ENCODE measurements at places on chromosomes 7 and 10.

DNA sequence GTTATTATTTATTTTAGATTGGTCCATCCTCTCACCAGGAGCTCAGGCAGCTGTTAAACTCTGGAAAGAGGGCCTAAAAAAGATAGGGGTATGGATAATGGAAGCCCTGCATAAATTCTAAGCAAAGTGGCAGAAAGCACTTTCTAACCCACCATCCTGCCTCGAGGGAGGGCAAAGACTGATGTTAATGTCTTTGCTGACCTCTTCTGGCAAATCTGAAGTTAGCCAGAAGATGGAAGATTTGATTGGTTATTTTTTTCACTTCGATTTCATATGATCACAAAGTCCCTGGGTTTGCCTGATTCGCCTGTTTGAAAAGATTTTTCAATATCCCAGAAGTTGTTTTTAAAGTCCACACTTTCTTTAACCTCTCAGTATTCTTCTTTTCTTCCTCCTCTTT lies 24.8 kb downstream of the OR9A2 start:
- no peak for DNase-seq

GRCh38 chr10:100907175-100907574 lies 5.6 kb upstream of the SLF2 start:
- DNase-seq, result no peak

- no peak for DNase-seq
Observed at GRCh38 chr10:5460468-5461202, 38.7 kb downstream of the CALML5 start.

DNA sequence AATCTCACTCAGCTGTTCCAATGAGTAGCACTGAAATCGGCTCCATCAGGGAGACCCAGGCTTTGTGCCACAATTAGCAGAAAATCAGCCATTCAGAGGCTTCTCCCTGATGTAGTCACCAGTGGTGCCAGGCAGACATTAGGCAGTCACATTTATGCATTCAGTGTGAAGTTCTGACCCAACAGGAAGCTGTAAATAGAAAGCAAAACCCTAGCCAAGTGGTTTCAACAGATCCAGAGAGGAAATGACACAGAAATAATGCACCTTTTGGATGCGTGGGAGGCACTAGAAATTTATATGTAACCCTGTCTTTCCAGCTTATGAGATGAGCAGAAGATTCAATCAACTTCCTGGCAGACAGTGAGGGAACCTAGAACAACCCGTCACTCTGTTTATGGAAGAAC lies 186.4 kb downstream of the PDE1C start:
- DNase-seq, result no peak

GRCh38 chr7:45918556-45918955 lies 2.5 kb downstream of the IGFBP3 start:
- DNase-seq, result no peak

DNA sequence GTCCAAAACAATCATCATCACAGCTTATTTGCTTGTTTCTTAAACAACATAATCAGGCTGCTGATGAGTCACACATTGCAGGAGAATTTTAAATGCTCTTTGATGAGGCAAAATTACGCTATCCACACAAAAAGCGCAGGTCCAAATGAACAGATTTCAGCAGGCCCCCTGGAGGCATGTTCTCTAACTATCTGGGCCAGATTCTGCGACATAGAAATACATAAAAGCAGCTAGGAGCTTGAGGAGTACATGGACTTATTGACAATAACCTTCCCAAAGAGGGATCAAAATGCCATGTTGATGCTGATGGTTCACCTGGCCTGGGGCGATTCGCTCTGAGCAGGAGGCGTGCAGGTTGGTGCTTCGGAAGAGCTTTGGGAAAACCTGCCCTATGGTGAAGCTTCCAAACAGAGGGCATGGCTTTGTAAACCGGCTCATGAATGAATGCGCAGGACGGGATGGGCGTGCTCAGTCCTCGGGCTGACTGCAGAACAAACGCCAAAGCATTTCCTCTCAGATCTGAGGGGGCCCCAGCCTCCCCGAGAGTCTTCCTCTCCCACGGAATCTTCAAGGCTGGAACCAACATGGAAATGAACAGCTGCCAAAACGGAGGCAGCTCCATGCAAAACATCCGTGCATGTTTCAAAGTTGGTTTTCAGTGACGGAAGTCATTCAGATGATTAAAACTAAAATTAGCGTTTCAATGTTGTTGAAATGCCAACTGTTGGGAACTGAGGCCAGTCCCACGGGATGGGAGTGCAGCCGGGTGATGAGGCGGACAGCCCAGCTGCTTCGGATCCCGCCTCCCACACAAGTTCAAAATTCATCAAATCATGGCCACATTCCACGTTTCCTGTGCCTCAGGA lies 179.6 kb downstream of the TCERG1L start:
- DNase-seq, result no peak

GRCh38 chr7:101363734-101364374 lies 1.2 kb downstream of the COL26A1 start:
- peak; percentile 32 for DNase-seq

- no peak for DNase-seq
Observed at GRCh38 chr7:111370002-111370401, 192.3 kb downstream of the IMMP2L start.

DNA sequence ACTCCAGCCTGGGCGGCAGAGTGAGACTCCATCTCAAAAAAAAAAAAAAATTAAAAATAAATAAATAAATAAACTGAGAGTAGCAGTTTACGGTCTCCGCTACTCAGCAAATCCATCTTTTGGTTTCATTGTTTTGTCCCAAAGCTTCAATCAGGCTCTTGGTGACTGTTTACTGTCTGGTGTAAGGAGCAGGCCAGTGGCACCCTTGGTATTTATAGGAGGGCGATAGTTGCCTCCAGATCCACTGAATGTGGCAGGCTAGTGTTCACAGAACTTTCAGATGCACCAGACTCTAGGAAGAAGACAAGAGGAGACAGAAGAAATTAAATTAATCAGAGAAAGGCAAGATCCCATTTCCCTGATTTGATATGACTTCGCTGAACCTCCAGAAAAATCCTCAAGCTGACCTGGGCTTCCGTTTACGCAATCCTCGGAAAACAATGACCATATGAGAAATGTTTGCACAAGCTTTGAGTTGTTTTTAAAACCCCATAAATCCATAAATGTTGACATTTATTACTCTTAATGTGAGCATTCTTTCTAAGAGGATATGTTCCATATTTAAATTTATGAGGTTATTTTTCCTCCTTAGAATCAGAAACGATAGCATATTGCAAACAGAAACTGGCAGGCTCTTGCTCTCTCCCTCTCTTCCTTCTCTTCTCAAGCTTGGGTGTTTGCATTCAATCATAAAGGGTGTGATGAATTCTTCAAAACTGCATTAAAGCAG lies 7.1 kb upstream of the MUC3A start:
- no peak for DNase-seq

DNA sequence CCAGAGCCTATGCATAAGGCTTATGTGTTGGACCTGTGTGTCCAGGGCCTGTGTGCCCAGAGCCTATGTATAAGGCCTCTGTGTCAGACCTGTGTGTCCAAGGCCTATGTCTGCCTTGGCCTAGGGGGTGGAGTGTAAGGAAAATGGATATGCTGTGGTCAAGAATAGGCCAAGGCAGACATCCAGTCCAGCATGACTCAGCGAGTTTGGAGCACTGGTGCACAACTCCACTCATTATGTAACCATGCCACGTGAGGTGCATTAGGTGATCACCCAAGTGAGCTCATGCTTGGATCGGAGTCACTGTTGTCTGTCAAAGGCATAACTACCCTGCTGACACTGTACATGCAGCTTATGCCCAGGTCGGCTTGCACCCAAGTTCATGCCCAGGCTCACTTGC lies 238.9 kb downstream of the CACNA2D1 start:
- no peak for DNase-seq

DNA sequence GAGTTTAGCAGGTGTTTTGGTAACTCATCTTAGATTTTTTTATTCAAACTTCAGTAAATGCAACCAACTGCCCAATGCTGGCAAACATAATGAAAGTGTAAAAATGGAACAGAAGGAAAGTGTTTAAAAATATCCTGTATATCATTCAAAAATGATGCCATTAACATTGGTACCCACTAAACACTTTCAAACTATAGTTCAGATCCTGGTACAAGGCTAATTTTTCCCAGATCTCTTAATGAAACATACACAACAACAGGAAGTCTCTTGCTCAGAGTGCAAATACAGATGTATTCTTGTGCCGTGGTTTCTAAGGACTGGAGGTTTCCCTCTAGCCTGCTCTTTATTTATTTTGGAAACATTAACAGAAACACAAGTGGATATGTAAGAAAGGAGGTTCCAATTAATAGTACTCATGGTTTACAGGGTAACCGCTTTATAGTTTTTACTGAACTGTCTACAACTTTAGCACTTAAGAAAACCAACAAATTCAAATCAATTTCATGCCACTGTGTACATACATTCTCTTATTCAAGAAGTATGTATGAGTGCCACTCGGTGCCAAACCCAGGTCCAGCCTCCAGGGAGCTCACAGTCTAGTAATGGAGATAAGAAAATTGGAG lies 176.0 kb upstream of the AKR1E2 start:
- no peak for DNase-seq

GRCh38 chr7:116165717-116166116 lies 44.6 kb upstream of the TES start:
- no peak for DNase-seq

DNA sequence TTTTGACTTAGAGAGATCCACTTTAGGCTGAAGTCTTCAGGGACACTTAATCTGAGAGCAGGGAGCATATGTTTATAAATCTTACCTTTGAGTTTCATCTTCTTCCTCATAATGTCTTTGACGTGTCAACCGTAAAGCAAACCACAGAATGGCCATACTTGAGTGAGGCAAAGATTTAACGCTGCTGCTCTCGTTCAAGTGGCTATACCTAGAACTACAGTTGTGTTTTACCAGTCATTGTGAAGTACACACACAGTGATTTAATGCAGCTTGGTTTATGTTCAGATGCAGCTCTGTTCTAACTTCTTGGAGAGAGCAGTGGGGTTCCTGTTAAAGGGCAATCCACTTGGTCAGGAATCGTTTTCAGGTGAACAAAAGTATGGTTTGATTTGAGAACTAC lies 39.9 kb upstream of the GOT1 start:
- no peak for DNase-seq

DNA sequence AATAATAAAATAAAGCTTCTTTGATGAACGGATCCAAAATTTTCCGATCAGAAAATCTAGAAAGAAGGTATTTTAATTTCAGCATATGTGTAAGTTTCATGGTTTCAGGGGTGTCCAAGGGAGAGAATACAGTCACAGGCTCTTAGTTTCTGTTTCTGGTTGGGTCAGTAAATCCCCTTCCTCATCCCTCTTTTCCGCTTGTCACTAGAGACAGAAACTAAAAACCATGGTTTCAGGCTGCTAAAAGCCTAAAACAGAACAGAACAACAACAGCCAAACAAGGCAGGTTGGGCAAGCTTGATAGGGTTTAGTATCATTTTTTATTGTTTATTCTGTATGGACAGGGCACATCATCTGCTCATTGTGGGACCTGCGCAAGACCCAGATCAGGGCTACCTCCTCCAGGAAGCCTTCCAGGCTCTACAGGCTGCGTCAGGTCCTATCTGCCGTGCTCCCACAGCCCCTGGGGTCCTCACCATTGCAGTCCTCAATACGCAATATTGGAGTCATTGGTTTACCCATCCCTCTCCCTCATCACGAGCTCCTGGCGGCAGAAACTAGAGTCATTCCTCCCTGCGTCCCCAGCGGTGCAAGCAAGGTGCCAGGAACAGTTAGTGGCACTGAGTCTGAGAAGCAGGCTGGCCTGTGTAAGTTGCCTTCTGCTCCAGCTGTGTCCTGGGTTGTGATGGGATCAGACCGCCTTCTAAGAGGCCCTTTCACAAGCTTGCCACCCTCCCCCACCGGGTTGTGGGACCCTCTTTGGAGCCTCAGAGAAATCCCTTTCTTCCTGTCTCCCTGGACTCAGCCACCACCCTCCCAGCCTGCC lies 70.2 kb upstream of the CUX1 start:
- no peak for DNase-seq

DNA sequence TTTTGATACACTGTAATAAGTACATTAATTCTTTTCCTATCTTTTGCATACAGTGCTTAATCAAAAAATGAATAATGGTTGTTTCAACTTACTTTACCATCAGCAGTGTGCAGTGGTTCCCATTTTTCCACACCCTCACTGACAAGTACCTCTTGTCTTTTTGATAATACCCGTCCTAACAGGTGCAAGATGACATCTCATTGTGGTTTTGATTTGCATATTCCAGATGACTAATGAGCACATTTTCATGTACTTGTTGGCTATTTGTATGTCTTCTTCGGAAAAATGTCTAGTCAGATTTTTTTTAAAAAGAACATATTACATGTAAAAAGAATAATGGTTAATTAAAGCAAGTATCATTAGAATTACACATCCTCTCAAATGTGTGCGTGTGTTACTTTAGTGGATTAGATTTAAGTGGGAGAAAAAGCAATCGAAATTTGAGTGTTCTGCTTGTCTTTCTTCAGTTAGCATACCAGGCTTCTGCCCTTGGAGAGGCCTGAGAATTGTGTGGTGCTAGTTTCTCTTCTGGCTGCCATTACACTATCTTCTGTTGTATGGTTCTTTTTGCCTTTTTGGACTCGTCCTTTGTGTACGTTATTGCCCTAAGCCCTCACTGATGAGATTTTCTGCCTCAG lies 291.2 kb downstream of the AUTS2 start:
- DNase-seq, result no peak

DNA sequence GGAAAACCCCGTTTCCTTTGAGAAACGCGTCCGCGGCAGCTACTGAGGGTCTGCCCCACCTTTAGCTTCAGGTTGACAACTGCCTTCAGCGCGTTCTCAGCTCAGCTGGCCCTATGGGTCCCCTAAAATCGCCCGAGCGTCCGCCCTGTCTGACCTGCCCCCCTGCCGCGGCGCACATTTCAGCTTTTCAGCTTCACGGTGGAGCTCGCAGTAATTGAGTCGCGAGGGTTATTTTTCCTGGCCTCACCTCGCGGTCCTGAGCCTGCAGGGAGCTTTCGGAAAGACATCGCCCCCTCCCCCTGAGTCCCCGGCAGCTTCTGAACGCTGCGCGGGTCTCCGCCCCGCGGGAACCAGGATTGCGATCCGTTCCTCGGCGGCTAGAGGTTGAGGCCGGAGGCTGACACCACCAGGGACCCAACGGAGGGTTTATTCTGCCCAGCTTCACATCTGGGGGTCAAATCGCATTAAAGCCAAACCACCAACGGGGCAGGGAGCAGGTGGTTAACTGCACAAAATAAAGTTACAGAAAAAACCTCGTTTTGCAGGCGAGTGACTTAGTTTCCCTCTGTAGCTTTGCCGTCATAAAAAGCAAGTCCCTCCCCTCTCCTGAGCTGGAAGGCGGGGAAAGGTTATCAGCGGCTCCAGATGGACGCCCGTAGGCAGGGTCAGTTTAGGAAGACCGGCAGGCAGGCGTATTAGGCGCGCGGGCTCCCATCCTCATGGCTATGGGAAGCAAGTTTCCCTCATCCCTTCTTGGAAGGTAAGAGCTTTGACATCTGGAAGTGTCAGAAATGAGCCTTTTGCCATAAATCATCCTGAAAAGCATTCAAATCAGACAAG lies 11.0 kb downstream of the TWIST1 start:
- DNase-seq, result no peak

- no peak for DNase-seq
Observed at GRCh38 chr7:40870108-40870507, 735.3 kb downstream of the SUGCT start.

DNA sequence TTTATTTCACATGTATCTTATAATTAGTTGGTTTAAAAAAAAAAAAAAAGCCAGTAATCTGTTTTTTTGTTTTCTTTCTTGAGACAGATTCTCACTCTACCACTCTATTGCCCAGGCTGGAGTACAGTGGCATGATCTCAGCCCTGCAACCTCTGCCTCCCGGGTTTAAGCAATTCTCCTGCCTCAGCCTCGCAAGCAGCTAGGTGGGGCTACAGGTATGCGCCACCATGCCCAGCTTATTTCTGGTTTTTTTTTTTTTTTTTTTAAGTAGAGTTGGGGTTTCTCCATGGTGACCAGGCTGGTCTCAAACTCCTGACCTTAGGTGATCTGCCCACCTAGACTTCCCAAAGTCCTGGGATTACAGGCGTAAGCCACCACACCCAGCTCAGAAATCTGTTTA lies 34.1 kb upstream of the CAPZA2 start:
- no peak for DNase-seq

Measured in hypothalamus (tissue), 51 donors.